T follicular helper cell (primary cell): ENCODE measurements at places on chromosomes 6 and 20.

DNA sequence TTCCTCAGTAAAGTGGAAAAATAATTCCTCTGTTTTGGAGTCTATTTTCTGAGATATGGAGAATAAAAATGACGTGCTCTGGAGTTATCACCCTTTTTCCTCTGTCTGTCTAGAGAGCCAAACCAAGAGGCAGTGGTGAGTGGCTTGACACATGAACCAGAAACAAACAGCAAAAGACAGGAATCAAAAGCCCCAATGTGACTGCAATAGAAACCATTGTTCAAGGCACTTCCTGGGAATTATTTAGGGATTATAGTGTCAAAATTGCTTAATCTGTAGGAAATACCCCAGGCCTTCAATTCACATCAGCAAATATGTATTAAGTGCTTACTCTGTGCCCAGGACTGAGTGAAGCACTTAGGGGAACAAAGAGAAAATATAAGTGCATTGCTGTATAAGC is 560.4 kb upstream of the JAG1 start:
- no peak for DNase-seq

DNA sequence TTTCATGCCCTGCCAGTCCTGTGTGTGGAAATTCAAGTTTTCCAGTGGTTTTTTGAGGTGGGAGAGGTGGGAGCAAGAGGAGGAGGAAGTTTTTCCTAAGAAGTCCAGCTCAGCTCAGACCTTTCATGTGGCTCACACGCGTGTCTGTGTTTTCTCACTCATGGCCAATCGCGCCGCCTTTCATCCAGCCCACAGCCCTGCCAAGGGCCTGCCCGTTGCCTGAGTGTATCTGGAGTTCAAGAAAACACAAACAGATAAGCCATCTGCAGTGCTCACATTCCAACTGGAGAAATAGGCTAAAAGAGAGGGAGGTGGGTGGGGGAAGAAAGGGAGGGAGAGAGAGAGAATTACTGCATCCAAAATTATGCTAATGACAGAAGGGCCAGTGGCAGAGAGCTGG is 12.6 kb upstream of the MPC1 start:
- DNase-seq: no peak

GRCh38 chr6:18118330-18118729 is 4.1 kb downstream of the NHLRC1 start:
- no peak for DNase-seq

DNA sequence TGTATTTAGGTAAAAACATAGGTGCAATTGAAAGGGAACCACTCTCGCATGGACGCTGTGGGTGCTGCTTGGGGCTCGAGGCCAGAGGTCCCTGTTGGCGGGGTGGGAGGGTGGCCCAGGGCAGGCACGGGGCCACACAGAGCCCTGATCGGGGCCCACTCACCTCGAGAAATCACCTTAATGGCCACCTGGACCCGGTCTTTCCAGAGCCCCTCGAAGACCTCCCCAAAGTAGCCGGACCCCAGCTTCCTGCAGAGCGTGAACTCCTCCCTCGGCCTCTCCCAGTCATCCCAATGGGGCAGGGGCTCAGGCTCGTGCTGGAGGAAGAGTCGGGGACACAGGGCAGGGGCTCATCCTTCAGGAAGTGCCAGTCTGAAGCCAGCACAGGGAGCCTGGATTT is 3.8 kb downstream of the PTK6 start:
- DNase-seq: no peak

DNA sequence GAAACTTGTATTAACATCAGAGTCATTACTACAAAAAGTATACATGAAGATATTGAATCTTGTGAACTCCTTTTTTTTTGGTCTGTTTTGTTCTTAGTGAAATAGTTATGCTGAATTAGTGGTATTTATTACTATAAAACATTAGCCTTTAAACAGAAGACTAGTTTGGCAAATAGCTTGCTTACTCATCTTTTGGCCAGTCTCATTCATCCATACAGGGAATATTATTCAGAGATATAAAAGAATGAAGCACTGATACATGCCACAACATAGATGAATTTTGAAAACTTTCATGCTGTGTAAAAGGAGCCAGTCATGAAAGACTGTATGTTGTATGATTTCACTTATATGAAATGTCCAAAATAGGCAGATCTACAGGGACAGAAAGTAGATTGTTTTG is 205.9 kb downstream of the ZFAND3 start:
- DNase-seq: no peak

DNA sequence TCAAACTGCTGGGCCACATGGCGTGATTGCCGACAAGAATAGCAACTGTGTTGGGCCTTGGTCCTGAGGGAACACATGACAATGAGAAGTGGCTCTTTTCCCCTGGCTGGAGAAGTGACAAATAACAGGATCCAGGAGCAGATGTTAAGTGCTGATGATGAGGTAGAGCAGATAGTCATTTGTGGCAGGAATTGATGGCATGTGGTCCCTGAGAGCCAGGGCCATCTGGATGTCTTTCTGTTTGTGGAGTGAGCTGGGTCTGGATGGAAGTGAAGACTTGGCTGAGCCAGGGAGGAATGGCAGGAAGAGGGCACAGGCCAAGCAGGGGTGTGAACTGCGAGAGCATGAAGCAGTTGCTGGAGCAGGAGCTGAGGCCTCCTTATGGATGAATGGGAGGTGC is 67.8 kb downstream of the SCAND1 start:
- DNase-seq: no peak

- DNase-seq: no peak
Measured at GRCh38 chr6:73738367-73739028, 42.5 kb downstream of the CD109 start.

GRCh38 chr6:128057946-128058345 is 157.1 kb upstream of the THEMIS start:
- no peak for DNase-seq

GRCh38 chr6:88105741-88106340 is 58.2 kb downstream of the SPACA1 start:
- no peak for DNase-seq

GRCh38 chr6:110352563-110353262 is 5.4 kb downstream of the METTL24 start:
- DNase-seq: no peak

- no peak for DNase-seq
Measured at GRCh38 chr20:13875265-13875811, 90.5 kb downstream of the NDUFAF5 start.

GRCh38 chr6:1394514-1395463 is 5.4 kb downstream of the FOXF2 start:
- no peak for DNase-seq

- DNase-seq: no peak
Measured at GRCh38 chr6:41584668-41585205, 38.6 kb downstream of the FOXP4 start.

- DNase-seq: no peak
Measured at GRCh38 chr6:7110092-7110792, 2.5 kb downstream of the RREB1 start.

GRCh38 chr6:88890860-88891845 is 72.3 kb downstream of the RNGTT start:
- DNase-seq: no peak

- no peak for DNase-seq
Measured at GRCh38 chr6:132122176-132122575, 171.0 kb upstream of the CCN2 start.

- no peak for DNase-seq
Measured at GRCh38 chr6:32152769-32153563, 975 bp upstream of the PPT2 start.

- no peak for DNase-seq
Measured at GRCh38 chr20:2955257-2955970, 82.1 kb downstream of the PTPRA start.

DNA sequence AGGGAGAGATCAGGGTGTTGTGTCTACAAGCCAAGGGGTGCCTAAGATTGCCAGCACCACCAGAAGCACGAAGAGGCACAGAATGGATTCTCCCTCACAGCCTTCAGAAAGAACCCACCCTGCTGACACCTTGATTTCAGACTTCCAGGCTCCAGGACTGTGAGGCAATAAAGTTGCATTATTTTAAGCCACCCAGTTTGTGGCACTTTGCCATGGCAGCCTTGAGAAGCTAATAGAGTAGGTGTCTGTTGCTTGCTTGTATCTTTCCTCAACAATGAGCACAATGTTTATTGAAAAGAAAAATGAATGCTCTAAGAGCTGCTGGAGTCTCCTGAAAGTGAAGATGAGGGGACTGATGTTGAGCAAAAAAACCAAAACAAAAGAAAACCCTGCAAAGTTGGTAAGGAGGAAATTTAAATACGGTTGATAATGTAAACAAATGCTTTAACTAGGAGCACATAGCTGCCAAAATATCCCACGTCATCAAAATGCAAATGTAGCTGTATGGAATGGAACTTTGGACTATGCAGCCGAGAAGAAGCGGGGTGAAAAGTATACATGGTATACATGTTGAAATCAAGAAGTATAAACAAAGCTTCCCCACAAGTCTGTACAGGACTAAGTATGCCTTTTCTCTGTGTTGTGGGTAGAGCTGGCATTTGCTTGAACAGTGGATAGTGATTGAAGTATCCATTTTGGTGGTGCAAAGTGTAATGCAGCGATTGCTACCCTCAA is 8.0 kb downstream of the IL20RA start:
- DNase-seq: no peak

DNA sequence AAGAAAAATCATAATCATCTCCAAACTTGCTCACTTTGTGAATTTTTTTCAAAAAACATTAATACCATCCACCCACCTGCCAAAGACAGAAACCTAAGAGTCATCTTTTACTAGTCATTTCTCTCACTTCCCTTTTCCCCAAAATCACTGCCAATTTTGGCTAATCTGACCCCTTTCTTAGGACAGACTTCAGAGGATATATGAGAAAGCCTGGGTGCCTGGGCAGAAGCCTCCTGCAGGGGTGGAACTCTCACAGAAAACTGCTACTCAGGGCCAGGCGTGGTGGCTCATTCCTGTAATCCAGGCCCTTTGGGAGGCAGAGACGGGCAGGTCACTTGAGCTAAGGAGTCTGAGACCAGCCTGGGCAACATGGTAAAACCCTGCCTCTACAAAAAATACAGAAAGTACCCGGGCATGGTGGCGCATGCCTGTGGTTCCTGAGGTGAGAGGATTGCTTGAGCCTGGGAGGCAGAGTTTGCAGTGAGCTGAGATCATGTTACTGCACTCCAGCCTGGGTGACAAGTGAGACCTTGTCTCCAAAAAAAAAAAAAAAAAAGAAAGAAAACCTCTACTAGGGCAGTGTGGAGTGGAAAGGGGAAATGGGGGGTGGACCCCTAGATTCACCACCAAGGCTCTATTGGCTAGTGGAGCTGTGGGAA is 3.8 kb downstream of the DEK start:
- no peak for DNase-seq

GRCh38 chr20:50673466-50674137 is 17.7 kb downstream of the RIPOR3 start:
- no peak for DNase-seq

DNA sequence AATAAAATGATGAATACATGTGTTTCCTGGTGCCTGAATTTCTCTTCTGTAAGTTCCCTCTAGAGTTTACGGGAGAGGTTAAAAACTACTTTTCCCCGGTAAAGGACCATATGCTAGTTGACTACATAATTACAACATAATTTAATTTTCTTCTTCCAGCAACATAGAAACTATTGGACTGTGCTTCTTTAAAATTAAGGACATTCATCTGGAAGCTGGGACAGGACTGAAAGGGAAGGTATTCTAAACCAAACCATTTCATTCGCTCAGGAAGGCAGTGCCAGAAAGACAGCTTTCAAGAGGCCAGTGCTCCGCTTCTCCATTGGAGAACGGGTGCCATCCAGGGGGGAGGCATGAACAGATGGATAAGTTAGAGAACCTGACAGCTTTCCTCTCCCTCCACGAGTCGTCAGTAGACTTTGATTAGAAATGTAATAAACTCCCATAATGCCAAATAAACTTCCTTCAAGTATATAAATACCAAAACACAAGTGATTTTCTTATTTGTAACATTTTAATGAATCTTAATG is 458.0 kb upstream of the SOX4 start:
- DNase-seq: no peak

- no peak for DNase-seq
Measured at GRCh38 chr20:48456366-48457192, 371.2 kb downstream of the PREX1 start.

DNA sequence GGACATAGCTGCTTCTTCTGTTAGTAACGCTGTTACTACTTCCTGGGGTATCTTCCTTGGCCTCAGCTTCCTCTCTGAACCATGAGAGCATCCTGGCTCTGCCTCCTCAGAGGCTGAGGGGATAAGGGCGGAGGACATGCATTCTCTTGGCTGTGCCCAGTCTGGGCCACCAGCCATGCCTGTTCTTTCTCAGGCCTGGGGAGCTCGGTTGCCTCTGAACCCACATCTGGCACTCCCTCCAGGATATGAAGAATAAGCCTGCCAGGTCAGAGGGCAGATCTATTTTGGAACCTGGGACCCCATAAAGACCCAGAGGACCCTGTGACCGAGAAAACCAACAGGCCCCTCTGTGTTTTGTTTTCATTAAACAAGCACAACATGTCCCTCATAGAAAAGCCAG is 6.6 kb upstream of the ANGPT4 start:
- DNase-seq: no peak

GRCh38 chr6:53528107-53528506 is 16.8 kb downstream of the GCLC start:
- no peak for DNase-seq

GRCh38 chr20:37390891-37391525 is 45.1 kb downstream of the SRC start:
- DNase-seq: no peak

- DNase-seq: no peak
Measured at GRCh38 chr20:38181207-38181801, 16.2 kb upstream of the TGM2 start.

- no peak for DNase-seq
Measured at GRCh38 chr6:5004373-5005037, 668 bp upstream of the RPP40 start.

- no peak for DNase-seq
Measured at GRCh38 chr6:1869769-1870168, 260.1 kb downstream of the FOXC1 start.

- no peak for DNase-seq
Measured at GRCh38 chr6:154408891-154409500, 52.4 kb upstream of the IPCEF1 start.

DNA sequence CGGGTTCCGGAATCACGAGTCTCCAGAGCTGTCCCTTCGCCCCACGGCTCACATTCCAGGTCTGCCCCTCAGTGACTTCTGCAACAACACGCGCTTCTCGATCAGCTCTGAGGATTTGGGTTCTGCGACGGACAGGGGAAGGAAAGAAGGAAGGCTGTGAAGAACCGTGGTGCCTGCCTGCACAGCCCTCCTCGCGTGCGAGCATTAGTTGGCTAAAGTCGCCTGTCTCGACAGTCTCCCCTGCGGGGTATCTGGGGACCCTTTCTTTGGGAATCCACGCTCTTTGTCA is 23.1 kb downstream of the VPS52 start:
- DNase-seq: no peak

DNA sequence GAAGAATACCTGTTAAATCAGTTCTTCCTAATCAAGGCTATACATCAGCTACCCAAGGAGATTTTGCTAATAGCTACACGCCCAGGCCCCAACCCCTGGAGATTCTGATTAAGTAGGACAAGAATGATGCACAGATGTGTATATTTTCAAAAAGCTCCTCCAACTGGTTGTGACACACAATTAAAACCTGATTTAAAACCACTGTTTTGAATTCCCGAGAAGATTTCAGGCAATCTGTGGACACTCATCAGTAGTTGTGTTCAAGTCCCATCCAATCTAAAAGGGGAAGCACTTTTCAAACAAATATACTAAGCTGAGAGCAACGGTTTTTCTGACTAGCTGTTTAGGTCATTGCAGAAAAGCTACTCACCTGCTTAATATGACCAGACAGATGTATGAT is 118.9 kb upstream of the NHSL1 start:
- no peak for DNase-seq

GRCh38 chr6:25882051-25882496 is 8.0 kb upstream of the SLC17A3 start:
- peak; percentile 7 for DNase-seq

GRCh38 chr6:163001330-163001729 is 273.6 kb downstream of the PACRG start:
- DNase-seq: no peak

GRCh38 chr6:105080279-105080678 is 99.5 kb downstream of the POPDC3 start:
- DNase-seq: no peak
